ENCODE measurements at places on chromosomes 4 and X.

GRCh38 chr4:2954358-2955185 is 8.6 kb downstream of the NOP14 start:
- peak; percentile 62 for DNase-seq

DNA sequence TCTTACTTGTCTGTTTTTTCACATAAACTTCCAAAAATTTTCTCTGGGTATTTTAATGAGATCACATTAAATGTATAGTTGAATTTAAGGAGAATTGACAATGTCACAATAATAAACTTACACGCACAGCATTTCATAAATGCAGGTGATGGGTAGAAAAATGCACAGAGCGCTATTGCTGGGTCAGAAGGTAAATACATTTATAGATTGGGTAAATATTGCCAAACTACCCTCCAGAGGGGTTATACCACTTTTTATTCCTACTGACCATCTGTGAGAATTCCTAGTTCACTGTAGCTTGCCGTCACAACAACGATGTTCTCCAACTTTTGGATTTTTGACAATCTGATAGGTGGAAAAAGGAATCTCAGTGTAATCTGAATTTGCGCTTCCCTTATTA is 34.6 kb downstream of the ANXA5 start:
- no peak for DNase-seq

GRCh38 chr4:174753021-174753420 is 76.0 kb downstream of the GLRA3 start:
- no peak for DNase-seq

DNA sequence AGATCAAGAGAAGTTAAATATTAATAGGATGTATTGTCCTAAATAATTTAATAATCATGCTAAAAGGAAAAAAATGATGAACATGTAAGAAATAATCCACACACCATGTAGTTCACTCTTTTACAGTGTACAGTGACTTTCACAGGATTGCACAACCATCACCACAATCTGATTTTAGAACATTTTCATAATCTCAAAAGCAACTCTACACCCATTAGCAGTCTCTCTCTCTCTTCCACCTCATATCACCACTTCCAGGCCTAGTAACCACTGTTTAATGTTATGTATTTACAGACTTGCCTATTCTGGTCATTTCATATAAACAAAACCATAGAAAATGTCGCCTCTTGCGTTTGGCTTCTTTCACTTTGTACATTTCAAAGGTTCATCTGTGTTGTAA is 153.4 kb downstream of the FSTL5 start:
- DNase-seq: no peak

- DNase-seq: peak; percentile 22
Measured at GRCh38 chr4:89284828-89285227, 22.8 kb downstream of the GPRIN3 start.

DNA sequence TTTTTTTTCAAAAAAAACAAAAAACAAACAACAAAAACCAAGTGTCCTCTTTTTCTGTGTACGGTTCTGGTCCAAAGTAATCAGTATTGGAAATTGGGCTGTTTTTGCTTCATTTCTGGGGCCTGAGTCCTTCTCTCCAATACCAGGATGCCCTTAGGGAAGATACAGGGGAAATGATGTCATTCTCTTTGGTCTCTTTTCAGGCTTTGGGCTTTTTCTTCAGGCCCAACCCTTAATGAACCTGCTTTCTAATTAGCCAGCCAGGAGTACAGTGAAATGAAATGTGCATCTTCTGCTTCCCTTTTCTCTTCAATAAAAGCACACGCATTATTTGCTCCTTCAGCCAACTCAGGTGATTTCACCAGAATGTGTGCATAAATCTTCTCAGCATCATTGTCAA is 52.6 kb upstream of the RBPJ start:
- no peak for DNase-seq

DNA sequence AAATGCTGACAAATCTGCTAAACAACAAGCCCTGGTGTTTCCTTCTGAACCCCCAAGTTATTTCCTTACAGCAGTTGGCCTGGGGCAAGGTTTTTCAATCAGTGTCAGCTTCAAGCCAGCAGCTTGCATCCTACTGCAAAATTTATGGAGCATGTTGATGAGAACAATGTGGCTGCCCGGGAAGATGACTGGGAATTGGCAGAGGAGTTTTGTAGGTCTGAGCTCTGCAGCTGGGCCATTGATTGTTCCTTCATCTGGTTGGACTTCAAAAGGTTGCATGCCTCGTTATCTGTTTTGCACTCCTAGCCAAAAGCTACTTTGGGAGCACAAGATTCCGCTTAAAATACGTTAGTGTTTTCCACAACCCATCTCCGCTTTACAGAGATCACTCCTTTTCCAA is 1030.3 kb upstream of the LCORL start:
- DNase-seq: no peak

- no peak for DNase-seq
Measured at GRCh38 chrX:1883772-1884171, 268.9 kb downstream of the ASMT start.

GRCh38 chr4:136355970-136356369 is 1176.3 kb downstream of the PCDH18 start:
- DNase-seq: no peak

DNA sequence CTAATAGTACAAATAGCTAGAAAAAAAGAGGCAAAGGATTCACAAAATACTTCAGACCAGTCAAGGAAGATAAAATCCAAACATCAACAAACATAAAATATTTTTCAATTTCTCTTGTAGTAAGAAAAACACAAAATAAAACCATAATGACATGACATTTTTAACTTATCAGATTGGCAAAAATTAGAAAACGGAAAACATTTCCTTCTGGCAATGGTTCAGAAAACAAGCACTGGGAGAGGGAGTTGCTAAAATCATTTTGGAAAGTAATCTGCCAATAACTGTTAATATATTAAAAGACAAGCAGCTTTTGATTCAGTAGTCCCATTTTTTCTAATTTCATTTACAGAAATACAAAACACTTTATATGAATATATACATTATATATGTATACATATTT is 26.1 kb downstream of the TKTL2 start:
- no peak for DNase-seq

DNA sequence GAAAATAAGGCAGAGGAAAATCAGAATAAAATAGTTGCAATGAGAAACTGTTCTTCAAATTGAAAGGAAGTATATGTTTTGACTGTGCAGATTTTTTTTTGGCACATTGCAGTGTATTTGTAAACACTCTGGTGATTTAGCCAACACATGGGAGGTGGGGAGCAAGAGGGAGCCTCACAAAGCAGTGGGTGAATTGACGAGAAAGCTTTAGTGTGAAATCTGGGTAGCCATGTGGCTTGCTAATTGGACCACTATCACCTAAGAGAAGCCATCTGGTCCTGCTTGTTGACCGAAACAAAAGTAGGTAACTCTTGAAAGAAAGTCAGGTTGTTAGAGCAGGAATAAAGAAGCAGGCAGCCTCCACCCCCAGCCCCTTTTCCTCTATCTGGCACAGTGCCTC is 10.4 kb downstream of the CLCN5 start:
- no peak for DNase-seq

DNA sequence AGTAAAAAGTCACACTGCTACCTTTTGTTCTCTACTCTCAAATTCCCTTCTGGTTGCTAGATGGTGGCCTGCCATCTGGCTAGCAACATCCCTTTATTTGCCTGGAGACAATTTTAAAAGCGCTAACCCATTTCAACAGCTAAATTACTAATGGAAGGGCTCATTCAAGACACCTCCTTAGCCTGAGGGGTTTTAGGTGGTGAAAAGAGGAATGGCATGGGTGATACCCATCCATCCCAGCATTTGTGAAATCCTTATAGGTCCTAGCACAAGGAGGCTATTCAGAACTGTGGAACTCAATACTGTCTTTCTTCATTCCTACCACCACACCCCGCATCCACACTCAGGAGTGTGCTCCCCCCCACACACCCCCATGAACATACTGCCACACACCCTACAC is 33.5 kb downstream of the ARHGEF9 start:
- no peak for DNase-seq

DNA sequence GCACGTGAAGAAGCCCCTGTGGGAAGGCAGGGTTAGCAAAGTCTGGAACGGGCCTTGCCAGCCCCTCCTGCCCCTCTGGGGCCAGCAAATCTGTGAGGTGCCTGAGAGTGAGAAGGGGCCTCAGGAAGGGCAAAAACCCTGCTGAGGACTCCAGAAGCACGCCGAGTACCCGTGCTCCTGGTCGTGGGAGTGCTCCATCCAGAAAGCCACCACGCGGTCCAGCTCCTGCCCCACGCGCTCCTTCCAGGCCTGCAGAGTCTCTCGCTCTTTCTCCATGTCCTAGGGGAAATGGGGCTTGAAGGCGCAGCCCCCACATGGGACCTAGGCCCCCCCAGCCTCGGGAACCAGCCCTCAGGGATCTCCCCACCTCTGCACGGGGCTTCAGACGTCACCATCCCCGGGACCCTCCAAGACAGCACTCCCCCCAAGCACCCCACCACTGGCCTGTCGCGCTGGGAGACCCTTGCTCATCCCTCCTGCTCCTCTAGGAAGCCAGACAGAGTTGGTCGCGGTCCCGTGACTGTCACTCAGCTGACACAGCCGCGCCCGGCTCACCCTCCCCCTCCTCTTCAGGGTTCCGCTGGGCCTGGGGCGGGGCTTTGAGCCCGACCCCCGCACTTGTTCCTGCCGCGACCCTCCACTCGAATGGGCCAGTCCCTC is at the start of gene RENBP:
TSS of gene RENBP (minus strand) at position 504 of the 660 bp plus-strand sequence. CDS start at position 471, 33 bp downstream.
- DNase-seq: peak; percentile 68

GRCh38 chr4:176910646-176911045 is 117.9 kb upstream of the VEGFC start:
- DNase-seq: no peak
